ENCODE measurements at places on chromosomes 3 and 15.

- DNase-seq: no peak
Observed at GRCh38 chr3:129524081-129524480, 4.4 kb upstream of the RHO start.

- peak; percentile 85 for DNase-seq
Observed at GRCh38 chr15:77013776-77014131, 18.8 kb downstream of the PSTPIP1 start.

- DNase-seq: no peak
Observed at GRCh38 chr3:5568451-5568850, 380.9 kb downstream of the EDEM1 start.

DNA sequence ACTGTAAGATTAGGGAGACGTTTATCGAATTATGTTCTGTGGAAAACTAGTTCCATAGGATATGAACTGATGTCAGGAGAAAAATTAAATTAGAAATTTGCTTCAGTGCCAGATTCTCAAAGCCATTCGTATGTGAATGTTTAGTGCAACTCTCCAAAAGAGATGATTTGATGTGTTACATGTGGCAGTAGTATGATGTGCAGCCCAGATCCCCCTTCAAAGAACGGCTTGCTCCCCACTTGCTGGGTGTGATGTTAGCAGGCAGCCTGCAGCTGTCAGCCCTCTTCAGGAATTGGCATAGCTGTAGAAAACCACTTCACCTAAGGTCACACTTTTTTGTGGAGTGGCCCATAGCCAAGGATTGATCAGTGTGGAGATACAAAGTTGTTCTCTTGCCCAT, 127.0 kb upstream of the CCDC54 start:
- DNase-seq: no peak

DNA sequence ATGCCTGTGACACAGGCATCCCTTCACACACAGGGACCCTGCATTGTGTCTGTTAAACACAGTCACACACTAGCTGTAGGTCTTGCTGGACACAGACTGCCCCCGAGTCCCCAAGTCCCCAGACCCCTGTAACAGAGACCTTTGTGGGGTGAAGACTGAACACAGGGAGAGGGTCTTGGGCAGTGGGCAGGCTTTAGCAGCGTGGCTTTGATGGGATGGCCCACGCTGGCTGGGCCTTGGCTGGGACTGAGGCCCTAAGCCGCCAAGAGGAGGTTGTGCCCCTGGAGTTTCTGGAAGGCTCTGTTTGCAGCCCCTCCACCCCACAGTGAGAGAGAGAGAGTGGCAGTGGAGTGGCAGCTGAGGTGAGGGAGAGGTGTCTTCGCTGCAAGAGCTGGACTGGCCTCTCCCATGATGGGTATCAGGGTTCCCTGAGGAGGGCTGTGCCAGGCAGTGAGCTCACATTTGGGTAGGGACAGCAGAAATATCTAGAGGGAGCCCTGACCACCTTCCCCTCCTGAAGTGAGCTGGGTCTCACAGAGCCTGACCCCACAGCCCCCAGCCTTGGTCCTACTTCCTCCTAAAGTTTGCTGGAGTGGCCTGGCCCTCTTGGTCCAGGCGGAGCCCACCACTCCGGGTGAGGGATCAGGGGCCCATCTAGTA, 635 bp upstream of the VILL start:
- no peak for DNase-seq

DNA sequence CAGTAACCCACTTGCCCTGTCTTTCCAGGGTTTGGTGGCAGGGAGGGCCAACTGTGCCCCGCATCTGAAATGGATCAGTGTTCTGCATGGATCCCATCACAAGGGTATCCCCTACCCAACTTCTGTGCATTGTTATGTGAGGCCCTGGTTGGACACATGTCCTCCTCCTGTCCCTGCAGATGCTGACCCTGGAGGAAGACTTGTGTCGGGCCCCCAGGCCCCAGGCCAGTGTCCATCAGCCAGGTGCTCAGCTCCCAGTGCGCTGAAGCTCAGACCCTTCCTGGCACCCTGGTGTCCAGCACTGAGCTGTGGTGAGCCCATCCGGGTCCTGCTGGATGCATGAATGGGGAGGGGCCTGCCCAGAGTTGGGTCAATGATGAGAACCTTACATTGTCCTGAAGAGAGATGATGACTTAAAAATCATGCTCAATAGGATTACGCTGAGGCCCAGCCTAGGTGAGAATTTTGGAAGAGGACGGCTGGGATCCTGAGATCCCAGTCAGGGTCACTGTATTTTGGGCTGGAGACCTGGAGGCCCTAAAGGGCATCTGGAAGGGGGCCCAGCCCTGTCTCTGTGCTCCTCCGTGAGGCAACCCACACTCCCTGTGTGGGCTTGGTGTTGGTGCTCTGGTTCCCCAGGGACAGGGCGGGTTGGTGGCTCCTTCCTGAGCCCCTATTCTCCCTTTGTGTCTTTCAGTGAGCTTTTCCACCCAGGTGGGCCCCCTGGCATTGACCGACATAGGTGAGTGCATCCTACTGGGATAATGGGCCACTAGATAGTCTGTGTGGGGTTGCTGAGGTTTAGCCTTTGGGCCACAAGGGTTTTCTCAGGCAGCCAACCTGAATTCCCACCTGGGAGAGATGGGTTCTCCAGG, 199.1 kb downstream of the UBE3A start:
- no peak for DNase-seq

- DNase-seq: no peak
Observed at GRCh38 chr15:81165535-81165934, 31.1 kb upstream of the IL16 start.

DNA sequence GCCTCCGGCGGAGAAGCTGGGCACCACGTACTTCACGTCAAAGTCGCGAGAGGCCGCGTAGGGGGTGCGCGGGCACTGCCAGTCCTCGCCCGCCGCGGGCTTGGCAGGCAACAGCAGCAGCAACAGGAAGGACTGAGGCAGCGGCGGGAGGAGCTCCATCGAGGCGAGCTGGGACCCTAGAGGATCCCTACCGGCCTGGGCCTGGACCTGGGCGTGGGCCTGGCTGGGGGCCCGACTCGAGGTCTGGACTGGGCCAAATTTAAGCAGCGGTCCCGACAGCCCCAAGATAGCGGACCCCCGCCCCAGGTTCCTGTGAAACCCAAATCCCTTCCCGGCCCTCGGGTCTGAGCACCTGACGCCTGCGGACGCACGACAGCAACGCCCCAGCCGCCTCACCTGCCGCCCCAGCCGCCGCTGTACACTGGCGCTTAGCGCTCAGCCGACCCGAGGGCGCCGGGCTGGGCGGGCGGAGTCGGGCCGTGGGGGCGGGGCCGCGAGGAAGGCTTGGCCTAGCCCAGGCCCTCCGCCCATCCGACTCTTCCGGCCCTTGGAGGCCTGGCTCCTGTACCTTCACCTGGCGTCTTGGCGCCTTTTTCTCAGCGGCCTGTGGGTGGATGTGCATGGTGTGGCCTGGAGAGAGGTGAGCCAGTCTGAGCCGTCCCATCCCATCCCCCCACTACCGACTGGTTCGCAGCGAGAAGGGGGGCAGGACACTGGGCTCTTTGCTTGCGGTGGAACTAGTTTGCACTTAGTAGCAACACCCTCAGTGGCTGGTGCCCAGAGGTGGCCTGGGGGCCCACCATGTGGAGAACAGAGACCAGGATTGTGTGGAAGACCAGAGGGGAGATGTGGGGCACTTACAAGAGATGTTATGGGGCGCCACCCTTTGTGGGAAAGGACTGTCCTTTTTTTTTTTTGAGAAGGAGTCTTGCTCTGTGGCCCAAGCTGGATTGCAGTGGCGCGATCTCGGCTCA, at the start of gene MST1R:
Gene MST1R (minus strand): TSS at position 423 of the 974 bp plus-strand sequence. CDS start 264 bp downstream, at position 159.
- peak; percentile 93 for DNase-seq

- DNase-seq: no peak
Observed at GRCh38 chr3:157444797-157445184, 8.1 kb downstream of the PTX3 start.

- peak; percentile 34 for DNase-seq
Observed at GRCh38 chr3:159910991-159911663, 77.5 kb upstream of the IL12A start.

- no peak for DNase-seq
Observed at GRCh38 chr15:36959746-36960145, 140.6 kb downstream of the MEIS2 start.

DNA sequence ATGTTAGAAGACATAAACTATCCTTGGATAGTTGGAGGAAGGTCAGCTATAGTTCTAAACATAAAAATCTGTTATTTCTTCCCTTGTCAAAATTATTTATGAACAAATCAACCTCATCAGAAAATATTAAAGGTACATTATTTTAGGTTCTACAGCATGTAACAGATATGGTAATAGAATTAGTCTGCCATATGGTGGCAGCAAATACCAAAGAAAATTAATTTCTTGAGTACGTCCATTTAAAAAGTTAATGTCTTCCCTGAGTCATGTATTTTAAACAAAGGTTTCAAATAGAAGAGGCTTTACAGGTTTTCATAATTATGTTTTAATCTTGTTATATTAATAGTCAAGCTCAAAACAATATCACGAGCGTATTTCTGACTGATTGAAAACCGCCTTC, 17.9 kb upstream of the ANKRD28 start:
- DNase-seq: no peak

- no peak for DNase-seq
Observed at GRCh38 chr3:196273655-196274054, 13.9 kb downstream of the PCYT1A start.

- DNase-seq: no peak
Observed at GRCh38 chr3:190620886-190621608, 107.2 kb downstream of the IL1RAP start.

- peak; percentile 60 for DNase-seq
Observed at GRCh38 chr15:67823314-67824196, 1.8 kb upstream of the SKOR1 start.

- no peak for DNase-seq
Observed at GRCh38 chr3:195179776-195180489, 91.0 kb downstream of the XXYLT1 start.

DNA sequence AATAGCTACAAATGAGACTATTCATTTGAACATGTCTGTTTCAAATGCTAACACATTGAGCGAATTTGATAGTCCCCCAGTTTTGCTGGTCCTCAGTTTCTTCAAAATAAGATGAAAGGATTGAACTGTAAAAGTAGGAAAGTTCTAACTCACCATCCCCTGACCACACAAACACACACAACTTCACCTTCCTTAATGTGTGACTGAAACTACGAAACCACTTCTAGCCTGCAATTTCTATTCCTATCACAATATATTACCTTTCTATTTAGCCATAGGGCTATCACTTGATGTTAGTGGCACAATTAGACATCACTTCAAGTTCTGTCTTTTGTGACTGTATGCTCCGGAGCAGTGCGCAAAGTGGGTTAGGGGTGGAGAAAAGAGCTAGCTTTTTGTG, 14.9 kb downstream of the BTLA start:
- DNase-seq: no peak

GRCh38 chr3:122924056-122924455, 103.5 kb downstream of the SEMA5B start:
- DNase-seq: no peak

DNA sequence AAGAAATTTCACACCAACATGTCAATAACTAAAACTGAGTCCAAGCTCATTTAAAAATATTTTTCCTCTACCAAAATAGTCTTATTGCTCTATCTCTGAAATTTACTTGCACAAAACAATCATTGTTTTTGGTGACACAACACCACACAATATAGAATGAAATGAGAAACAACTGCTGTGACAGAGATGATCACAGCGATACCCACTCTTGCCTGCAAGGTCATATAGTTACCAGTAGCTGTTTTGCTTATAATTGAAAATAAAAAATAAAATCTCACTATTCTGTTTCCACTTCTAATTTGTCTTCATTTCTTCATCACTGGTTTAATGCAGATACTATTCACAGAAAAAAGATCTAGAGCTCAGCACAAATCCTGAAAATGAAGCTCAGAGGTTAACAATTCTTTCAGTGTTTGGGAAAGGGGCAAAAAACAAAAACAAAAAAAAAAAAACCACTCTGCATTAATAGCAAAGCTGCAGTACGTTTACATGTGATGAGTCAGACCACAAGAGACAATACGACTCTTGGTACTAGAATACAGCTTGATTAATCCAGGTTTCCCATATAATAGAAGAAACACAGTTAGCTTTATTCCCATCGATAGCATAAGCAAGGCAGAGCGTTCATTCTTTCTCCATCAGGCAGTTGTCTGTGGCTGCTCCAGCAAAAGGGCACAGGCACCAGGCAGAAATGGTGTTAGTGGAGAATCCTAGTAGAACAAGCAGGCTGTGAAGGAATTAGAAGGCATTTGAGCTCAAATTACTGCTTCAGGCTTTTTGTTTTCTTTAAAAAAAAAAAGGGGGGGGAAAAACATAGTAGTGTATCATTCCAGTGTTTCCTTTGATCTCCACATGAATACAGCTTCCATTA, 773 bp downstream of the ANKRD28 start:
- no peak for DNase-seq

DNA sequence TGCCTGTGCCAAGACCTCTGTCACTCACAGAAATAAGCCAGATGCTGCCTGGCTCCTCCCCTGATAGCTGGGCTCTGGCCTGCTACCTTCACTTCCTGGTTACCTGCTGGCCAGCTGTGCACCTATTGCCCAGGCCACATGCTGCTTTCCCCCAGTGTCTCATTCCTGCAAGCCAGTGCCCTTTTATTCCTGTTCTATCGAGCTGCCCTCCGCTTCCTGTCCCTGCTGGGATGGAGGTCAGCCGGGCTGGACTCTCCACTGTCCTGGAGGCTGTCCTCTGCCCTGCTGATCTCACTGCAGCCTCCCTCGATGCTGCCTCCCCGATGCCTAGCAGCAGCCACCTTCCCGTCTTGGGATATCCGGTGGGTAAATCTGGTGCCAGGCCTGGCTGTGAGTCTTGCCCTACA, 37.0 kb upstream of the SNRPA1 start:
- DNase-seq: no peak

DNA sequence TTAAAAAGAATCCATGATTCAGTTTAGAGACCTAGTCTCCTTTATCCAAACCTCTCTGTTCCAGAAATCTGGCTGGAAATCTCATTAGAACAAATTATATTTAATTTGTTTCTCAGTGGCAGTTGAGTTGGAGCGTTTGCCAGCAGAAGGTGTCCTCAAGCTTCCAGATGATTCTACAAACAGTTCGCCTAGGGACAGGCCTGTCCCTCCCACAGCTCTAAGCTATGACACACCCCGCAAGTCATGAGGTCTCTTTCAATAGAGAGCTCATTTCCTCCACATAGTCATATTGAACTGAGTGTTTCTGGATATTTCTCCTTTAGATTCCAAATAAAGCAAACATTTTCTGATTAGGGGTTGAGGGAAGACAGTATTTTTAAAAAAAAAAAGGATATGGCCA, 230.3 kb downstream of the ATP8B4 start:
- DNase-seq: no peak

- DNase-seq: no peak
Observed at GRCh38 chr3:192339214-192339613, 388.1 kb downstream of the FGF12 start.

DNA sequence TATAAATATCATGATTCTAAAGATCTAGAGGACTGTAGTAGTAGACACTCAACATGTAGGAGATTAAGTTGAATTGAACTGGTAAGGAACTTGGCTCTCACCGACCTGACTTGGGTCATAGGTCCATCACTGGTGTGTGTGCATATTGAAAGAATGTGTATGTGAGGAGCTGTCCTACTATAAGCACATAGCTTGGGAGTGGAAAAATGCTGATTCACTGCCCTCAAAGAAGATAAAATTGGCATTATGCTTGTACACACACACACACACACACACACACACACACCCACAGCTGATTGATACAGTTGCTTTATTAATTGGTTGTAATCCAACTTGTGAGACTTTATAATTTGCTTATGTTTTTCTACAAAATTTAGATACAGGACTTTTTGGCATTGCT, 411.0 kb upstream of the NR2F2 start:
- no peak for DNase-seq

- DNase-seq: no peak
Observed at GRCh38 chr15:68620721-68621527, 42.1 kb downstream of the CORO2B start.

GRCh38 chr3:194876403-194877095, 190.9 kb downstream of the FAM43A start:
- DNase-seq: no peak

Measured in GM13977 (cell line).